ENCODE measurements at places on chromosomes 1 and 21.

- DNase-seq: no peak
These were observed 285.2 kb downstream of the PTPRC start for GRCh38 chr1:198923993-198924392.

DNA sequence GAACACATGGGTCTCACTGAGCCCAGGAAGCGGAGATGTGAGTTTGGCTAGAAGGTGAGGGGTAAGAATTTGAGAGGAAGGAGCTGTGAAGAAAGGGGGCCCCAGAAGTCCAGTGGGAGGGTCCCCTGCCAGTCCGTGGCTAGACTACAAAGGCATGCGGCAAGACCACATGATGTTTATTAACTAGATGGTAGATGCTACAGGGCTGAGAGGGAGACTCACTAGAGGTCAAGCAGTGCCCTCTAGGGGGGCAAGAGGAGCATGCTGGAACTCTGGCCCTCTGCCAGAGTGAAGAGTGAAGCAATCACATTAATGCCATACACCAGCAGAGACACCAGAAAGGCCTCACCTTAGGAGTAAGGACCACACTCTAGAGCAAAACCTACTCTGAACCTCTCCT, 12.2 kb downstream of the KIAA0319L start:
- DNase-seq: peak; percentile 92

DNA sequence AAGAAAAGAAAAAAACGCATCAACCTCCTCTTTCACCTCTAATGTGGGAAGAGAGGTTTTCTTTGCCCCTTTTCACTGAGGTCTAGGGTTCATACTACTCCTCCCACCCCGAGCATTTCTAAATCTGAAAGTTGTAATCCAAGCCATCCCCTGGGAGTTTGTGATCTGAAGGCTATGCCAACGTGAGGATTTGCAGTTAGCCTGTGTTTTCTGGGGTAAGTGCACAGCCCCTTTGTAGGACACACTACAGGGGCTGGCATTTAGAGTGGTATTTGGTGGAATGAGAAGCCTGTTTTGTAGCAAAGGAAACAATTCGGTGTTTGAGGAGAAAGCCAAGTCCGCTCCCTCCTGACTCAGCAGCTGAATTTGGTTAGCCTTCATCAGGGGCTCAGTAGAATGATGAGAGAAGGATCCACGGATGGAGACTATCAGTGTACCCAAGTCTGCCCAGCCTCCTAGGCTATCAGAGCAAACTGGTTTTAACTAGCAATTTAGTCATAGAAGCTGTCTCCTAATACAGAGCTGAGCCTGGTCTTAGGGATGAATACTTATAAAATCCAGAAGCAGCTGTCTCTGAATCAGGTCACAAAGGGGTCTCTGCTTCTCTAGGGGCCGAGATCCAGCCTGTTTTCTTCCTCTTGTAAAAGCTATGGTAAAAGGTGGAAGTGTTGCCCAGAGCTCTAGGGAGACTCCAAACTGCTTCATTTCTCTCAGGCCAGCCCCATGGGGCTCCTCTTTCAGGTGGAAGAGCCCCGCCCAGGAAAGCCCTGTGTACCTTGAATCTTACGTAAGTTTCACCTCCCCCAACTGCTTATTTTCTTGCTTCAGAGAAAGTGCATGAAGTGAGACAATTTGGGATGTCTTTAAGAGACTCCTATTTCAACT, 2.1 kb downstream of the PCP4L1 start:
- DNase-seq: no peak

DNA sequence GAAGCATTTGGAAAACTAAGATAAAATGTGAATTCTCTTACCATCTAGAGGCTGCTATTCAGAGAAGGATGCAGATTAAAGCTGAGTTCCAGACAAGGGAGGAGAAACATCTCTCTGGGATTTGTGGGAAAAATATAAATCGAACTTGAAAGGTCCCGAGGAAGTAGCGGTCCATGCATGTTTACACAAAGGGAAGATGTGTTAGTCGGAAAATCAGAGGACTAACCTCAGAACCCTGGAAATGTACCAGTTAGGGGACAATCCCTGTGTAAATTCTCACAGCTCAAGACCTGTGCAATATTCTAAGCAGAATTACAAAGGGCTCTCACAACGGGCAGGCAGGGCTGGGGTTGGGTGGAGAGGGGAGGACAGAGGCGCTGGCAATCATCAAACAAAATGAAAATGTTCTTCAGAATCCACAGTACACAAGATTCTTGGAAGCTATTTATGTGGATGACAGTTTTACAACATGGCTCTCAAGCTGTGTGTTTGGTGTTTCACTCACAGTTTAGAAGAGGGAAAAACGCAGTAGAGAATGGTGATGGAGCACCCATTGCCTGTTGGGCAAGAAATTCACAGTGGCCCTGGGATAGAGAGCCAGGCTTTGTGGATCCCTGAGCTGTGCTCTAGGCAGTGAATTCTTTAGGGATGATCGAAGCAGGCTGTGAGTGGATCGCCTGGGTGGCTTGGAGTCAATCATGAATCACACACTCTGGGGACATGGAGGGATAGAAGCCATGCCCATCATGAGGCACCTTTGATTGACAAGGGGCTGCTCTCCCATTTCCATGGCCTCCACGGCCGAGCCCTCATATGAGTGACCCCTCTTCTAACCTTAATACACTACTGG, 47.6 kb downstream of the KCNJ6 start:
- DNase-seq: no peak

GRCh38 chr1:25711555-25712298, 88.3 kb upstream of the SELENON start:
- DNase-seq: no peak

- DNase-seq: no peak
These were observed 15.9 kb downstream of the COL8A2 start for GRCh38 chr1:36109041-36109679.

DNA sequence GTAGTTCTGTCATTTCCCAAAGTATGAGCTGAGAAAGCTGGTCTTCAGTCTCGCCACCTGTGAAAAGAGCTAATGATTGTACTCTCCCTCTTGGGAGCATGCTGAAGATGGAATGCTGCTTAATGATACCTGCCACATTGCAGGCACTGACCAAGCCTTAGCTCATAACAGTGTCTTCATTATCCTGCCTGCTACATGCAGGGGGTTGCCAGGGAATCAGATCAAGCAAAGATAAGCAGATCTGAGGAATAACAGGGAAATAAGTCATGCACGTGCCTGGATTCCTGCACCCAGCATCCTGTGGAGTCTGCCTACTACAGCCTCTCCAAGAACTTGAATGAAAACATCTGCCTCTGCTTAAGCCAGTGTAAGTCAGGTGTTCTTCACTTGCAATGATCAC, 667.3 kb downstream of the NPHP4 start:
- DNase-seq: no peak

DNA sequence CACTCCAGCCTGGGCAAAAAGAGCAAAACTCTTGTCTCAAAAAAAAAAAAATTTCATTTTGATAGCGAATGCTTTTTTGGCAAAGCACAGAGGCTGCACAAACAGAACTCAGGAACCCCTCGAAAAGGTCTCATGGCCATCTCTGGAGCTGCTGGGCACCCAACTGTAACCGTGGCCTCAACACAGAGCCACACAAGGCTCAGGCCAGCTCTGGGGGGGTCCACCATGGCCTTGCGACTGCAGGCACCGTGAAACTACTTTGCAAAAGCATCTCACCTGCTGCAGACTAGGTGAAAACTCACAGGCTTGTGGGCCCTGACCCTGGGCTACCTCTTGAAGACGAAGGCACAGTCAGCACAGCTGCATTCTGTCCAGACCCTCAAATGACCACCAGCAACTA, 16.1 kb upstream of the TMEM240 start:
- DNase-seq: no peak

GRCh38 chr1:229031061-229031460, 239.8 kb upstream of the RAB4A start:
- peak; percentile 30 for DNase-seq

DNA sequence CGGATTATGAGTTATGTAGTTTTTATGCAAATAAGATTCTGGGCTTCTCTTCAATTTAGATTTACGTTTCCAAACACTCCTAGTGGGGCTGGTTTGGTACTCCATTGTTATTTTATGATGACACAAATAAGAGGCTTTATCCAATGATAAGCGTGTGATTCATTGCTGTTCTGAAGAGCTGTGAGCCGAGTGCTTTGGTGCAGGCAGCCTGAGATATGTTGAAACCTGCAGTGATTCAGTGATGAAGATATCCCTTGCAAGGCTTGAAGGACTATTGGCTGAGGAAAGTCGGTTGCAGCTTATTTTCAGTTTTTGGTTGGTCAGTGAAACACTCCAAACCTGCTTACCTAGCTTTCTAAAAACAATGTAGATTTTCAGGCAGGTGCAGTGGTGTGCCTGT, 112.2 kb downstream of the RYR2 start:
- DNase-seq: no peak

DNA sequence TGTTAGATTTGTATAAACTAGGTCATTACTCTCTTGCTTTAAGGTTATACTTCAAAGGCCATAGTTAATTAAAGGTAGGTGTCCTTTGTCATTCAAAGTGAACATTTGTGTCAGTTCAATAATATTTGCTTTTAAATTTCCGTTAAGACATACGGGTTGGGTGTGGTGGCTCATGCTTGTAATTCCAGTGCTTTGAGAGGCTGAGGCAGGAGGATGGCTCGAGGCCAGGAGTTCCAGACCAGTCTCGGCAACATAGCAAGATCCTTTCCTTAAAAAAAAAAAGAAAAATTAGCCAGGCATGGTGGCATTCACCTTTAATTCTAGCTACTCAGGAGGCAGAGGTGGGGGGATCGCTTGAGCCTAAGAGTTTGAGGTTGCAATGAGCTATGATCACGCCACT, 80.4 kb downstream of the KIF26B start:
- DNase-seq: no peak

DNA sequence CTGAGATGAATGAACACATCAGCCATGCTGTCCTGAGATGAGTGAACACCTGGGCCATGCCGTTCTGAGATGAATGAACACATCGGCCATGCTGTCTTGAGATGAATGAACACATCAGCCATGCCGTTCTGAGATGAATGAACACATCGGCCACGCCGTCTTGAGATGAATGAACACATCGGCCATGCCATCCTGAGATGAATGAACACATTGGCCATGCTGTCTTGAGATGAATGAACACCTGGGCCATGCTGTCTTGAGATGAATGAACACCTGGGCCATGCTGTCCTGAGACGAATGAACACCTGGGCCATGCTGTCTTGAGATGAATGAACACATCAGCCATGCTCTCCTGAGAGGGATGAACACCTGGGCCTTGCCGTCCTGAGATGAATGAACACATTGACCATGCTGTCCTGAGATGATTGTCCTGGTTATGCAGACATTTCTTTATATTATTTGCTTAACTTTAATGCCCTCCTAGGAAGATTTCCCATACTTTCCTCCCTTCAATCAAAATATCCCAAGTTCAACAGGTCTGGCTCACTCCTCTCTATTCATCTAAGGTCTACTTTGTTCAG, 48.6 kb upstream of the COL6A1 start:
- no peak for DNase-seq

DNA sequence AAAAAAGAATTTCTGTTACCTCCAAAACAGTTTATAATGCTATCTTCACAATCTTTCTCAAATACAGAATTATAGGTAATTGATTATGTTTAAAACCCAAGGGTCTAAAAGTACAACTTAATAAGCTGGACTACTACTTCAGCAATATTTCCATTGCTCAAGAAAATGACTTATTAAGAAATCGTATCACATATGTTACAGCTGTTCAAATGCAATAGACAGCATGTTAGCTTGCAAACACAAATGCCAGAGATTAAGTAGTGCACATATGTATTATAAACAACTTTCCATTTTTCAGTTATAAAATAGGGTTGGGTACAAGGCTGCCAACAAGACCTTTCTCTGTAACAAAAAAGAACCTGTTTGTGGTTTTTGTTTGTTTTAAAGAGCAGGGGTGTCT, 211.0 kb upstream of the DMRTA2 start:
- no peak for DNase-seq

- DNase-seq: no peak
These were observed 23.6 kb upstream of the CBR3 start for GRCh38 chr21:36111238-36111637.

DNA sequence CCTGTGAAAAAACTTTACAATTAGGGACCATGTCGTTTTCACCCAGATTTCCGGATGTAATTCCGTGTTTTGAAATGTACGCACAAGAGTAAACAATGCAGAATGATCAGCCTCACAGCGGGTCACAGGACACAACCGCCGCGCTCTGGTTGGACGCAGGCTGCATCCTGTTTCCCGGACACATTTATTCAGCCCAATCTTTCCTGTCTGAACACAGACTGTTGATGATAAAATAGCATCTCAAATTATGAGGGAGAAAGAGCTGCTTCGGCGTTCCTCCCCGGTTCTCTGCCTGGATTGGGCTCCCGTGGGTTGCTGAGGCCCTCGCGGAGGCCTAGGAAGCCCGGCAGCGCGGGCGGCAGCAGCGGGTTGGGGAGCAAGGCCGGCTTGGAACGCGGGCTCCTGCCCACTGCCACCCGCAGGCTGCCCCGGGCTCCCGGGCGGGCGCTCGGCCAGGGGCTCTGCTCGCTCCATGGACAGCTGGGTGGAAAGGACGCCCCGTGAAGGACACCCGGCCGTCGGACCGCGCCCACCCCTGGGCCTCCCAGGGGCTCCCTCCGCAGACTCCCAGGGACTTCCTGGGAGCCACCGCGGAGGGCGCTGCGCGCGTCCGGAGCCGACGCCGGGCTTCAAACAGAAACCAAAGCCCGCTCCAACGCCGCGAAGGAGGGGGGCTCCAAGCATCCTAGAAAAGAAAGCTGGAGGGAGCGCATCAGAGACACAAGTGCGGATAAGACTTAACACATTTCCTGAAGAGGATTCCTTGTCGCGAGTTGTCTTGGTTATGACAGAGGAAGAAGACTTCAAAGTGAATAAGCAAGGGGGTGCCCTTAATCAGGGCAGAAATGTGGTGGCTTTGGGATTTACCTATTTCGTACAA, 122.3 kb downstream of the ESRRG start:
- DNase-seq: peak; percentile 62

DNA sequence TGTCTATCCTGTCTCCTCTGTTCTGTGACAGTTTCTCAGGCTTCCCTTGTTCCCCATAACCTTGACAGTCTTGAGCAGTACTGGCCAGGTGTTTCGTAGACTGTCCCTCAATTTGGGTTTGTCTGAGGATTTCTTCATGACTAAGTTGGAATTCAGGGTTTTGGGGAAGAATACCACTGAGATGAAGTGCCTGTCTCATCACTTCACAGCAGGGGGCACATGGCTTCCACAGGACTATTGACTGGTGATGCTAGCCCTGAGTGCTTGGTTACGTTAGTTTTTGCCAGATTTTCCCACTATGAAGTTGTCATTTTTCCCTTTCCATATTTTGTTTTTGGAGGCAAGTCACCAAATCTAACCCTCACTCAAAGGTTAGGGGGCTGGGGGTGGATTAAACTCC, 45.7 kb downstream of the CDCP2 start:
- peak; percentile 39 for DNase-seq

- no peak for DNase-seq
These were observed 12.6 kb downstream of the LRIF1 start for GRCh38 chr1:110951161-110951560.

GRCh38 chr1:208185801-208186231, 58.4 kb downstream of the PLXNA2 start:
- peak; percentile 23 for DNase-seq

GRCh38 chr21:26956216-26956615, 10.7 kb downstream of the ADAMTS5 start:
- no peak for DNase-seq

- no peak for DNase-seq
These were observed 35.0 kb downstream of the SOX13 start for GRCh38 chr1:204107892-204108291.

All from hematopoietic multipotent progenitor cell treated with erythropoietin and hydrocortisone succinate and interleukin-3 and kit ligand, for 8 days (in vitro differentiated cells).